Left lung (tissue), 14 donors: ENCODE measurements at places on chromosomes 12 and 14. TPM values are rescaled to one million over a fixed set of nuclear protein-coding genes. Genes with fewer than 3 reads are reported as not detected.

The OR4N2 gene
- total RNA-seq: not detected

The SERPINA12 gene
- total RNA-seq: not detected

The TAS2R7 gene
- total RNA-seq: not detected

The C14orf39 gene
- total RNA-seq: not detected

The RASSF8 gene
- total RNA-seq: 45.3 TPM
